ENCODE measurements at places on chromosomes 1 and 21.

DNA sequence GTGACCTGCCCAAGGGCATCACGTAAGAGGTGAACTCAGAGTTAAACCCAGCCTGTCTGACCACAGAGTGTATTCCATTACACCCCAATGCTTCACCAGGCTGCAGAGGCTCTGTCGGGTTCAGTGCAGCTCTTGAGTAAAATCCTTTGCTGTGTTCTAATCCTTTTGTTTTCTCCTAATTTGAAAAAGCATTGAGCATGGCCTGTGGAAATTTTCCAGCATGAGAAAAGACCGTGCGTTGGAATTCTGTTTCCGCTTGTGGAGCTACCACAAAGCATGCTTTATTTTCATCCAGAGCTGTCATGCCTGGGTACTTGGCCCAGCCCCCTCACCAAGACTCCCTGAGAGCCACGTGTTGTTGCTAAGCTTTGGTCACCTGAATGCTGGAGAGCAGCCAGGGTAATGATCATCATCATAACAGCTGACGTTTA is 317.6 kb downstream of the PRDM2 start:
- no peak for DNase-seq

DNA sequence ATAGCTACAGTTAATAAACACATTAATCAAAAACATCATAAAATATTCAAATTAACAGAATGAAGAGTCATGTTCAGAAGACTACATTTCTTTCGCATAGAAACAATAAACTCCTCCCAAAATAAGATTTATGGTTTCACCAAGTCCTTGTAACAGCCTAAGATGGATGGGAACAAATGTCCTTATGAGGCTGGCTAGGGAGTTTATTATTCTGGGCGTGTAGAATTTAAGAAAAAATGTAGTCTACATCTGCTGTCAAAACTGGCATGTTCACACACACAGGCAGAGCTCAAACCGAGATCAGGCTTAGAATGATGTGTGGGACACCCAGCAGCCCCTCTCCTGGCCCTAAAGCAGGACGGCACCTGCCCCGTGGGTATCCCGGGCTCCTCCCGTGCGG is 101.1 kb downstream of the NPHP4 start:
- no peak for DNase-seq

GRCh38 chr1:168281603-168282325 is 1.1 kb downstream of the TBX19 start:
- DNase-seq, result no peak

GRCh38 chr21:29523646-29524045 is 224.9 kb downstream of the BACH1 start:
- peak; percentile 26 for DNase-seq

DNA sequence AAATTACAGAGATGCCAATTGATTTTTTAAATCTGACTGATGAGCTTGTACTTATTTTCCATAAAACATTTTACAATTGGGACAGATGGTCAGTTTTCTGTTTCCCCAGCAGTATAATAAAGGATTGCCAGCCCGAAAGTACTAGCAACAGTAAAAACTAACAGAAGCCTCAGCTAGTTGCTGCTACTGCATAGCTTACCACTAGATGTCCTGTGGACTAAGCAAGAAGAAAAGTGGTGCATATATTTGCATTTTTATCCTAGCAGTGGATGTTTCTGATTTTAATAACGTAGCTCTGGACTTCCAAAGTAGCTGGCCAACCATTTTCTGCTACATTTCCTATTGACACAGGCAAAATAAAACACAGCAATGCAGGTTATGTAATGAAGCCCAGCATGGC is 241.5 kb downstream of the BARHL2 start:
- peak; percentile 2 for DNase-seq

DNA sequence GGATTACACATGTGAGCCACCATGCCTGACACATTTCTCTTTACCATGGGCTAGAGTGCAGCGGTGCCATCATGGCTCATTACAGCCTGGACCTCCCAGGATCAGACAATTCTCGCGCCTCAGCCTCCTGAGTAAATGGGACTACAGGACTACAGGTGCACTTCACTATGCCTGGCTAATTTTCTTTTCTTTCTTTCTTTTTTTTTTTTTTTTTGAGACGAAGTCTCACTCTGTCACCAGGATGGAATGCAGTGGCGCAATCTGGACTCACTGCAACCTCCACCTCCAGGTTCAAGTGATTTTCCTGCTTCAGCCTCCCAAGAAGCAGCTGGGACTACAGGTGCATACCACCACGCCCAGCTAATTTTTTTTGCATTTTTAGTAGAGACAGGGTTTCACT is 14.8 kb upstream of the KIF1B start:
- no peak for DNase-seq

DNA sequence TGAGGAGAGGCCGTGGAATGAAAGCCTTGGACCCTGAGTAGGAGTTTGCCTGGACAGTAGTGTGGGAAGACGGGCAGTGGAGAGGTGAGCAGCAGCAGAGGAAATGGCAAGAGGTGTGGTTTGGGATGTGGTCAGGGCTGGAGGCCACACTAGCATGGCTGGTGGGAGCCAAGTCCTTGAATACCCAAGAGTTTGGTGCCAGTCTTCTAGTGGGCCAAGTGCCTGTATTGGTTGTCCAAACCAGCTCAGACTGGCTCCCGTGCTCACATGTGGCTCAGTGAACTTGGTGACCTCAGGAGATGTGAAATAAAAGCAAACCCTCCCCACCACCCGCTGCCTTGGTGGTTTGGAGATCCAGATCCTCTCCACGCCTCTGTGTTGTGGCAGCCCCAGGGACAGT is 2.4 kb downstream of the GUCA2A start:
- no peak for DNase-seq

DNA sequence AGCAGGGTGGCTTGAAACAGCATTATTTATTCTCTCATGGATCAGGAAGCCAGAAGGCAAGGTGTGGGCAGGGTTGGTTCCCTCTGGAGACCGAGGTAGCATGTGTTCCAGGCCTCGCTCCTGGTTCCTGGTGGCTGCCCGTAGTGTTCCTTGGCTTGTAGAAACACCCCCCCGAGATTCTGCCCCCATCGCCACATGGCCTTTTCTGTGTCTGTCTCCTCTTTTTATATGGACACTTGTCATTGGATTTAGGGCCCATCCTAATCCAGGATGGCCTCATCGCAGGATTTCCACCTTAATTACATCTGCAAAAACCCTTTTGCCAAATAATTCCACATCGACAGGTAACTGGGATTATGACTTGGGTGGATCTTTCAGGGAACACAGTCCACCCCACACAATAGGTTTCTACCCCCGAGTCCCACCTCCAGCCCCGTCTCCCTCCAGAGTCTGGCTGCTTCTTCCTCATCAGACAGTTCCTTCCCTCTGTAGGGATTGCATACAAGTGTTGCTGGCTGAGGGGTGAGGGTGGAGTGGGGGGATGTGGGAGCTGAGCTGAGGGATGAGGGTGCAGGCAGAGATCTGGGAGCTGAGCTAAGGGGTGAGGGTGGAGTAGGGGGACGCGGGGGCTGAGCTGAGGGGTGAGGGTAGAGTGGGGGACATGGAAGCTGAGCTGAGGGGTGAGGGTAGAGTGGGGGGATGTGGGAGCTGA is 12.3 kb upstream of the NPHP4 start:
- no peak for DNase-seq

DNA sequence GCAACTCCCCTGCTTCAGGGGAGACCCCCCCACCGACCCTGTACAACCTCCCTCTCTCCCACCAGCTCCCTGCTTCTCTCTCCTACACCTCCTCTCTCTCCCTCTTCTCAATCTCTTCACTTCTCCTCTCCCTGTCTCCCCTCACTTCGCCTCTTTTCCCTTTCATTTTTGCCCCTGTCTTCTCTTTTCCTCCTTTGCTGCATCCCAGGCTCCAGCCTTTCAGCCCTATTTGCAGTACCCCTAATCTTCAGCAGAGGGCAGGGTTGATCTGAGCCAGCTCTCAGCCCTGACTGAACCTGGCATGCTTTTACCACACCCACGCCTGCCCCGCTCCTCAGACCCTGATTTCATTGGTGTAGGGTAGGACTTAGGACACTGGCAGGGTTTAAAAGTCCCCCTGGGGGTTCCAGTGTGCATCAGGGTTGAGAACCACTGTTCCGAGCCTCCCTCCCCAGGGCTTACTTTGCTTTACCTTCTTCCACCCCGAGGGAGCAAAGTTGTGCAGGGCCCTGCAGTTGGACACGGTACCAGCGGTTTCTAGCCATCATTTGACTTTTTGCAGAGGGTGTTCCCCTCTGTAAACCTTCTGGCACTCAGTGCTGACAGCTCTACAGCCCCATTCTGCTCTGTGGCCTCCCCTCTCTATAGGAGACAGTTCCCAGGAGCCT is 67.3 kb upstream of the CNTN2 start:
- peak; percentile 18 for DNase-seq

GRCh38 chr1:176558561-176558960 is 95.6 kb downstream of the PAPPA2 start:
- DNase-seq, result no peak

- no peak for DNase-seq
Measured at GRCh38 chr1:234520908-234521817, 42.2 kb upstream of the TARBP1 start.

GRCh38 chr1:167092653-167093052 is 1.2 kb upstream of the STYXL2 start:
- no peak for DNase-seq

DNA sequence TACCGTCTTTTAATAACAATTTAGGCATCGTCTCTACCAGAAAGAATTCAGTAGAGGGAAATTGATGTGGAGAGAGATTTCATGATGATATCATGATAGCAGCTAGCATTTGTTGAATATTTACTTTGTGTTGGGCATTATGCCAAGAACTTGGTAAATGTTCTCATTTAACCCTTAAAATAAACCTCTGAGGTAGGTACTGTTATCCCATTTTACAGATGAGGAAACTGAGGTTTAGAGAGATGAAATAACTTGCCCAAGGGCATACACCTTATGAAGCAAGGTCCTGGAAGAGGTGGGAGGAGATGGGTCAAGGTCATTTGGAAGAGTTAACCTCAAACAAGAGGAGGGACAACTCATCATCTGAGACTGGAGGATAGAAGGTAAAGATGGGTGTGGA is 34.8 kb downstream of the TSNAX start:
- DNase-seq, result no peak

- DNase-seq, result peak; percentile 69
Measured at GRCh38 chr1:27122652-27123051, 32.3 kb downstream of the SLC9A1 start.

DNA sequence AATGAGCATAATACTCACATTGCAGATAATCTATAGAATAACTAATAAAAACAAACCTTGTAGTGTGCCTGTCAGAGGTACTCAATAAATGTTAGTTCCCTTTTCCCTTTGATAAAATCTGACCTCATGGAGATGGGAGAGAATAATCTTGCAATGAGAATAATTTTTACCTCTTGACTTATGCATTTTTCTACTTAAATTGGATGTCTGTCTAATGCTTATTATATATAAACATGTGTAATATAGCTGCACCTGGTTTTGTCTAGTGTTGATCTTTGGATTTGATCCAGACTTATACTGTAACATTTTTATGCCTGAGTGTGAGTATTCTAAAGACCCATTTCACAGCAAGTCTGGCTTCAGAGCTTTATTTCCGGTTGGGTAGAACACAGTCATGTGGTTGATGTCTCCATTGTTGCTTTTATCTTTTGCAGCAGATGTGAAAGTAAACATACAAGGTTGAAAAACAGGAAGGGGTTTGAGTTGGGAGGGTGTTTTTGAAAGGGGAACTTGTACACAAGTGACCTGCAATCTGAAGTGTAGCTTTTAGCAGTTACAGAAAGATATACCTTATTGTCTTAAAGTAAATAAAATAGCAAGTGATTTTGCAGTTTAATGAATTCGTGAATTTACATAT is 12.4 kb downstream of the EPB41 start:
- no peak for DNase-seq

DNA sequence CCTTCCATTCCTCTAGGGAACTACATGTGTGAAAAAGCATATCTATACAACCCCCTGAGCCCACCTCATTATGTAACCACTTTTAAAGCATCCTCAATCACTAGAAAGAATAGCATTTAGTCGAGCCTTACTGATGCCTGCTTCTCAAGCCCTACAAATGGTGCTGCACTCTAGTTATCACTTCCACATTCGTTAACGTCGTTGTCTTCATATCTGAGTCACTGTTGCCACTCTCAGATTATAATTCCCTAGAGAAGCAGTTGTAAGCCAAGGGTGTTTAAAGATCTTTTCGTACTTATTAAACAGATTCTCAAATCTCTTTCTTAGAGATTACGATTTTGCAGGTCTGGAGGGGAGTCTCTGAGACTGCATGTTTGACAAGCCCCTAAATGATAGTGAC is 16.5 kb downstream of the ATP1B1 start:
- DNase-seq, result no peak

- no peak for DNase-seq
Measured at GRCh38 chr1:33524586-33524985, 52.1 kb downstream of the ZSCAN20 start.

DNA sequence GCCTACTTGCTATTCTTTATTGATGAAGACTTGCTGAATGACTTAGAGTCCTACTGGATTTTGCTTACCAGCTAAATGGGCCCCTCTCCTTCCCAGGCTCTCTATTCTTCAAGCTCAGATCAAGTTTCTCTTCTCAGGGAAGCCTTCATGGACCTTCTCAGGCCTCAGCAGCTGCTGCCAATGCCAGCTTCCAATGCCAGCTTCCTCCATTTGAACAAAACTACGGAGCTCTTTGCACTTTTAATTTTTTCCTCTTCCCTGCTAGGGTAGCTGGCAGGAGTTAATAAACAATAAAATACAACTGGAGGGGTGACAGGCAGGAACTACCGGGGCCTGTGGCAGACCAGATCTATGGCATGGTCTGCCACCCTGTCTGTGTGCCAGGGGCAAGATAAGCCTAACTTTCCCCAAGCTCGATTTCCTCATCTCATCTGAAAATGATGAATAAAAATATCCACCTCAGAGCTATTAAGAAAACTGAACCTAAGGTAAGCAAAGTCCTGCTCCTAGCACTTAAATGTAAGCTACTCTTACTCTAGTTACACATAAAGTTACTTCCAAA is 995 bp upstream of the IPO13 start:
- DNase-seq, result no peak

- no peak for DNase-seq
Measured at GRCh38 chr1:25657883-25658760, 41.5 kb downstream of the MAN1C1 start.

GRCh38 chr1:19744335-19744743 is 55.4 kb downstream of the TMCO4 start:
- no peak for DNase-seq

DNA sequence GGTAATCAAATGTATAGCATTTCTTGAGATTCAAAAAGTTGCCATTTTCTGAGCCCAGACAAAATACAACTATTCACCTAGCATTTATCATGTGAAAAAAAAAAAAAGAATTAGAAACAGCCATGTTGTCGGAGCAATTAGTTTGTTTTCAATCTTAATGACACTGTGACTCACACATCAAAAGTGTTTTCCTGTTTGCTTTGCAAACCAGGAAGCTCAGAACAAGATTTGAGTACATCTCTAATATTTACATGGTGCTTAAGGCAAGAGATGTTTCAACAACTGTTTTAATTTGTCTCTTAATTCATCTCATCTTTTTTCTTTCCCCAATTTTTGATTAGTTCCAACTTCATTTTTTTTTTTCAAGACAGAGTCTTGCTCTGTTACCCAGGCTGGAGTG is 62.5 kb upstream of the CAPZB start:
- DNase-seq, result no peak

DNA sequence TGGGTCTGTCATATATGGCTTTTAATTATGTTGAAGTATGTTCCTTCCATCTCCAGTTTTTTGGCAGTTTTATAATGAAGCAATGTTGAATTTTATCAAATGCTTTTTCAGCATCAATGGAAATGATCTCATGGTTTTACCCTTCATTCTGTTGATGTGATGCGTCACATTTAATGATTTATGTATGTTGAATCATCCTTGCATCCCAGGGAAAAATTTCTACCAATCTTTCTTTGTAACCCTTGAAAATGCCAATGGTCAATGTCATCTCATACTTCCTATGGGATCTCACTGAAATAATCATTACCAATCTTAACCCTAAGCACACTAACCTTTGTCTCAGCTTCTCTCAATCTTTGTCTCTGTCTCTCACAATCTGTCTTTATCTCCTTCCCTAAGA is 1004.0 kb downstream of the KCNT2 start:
- DNase-seq, result peak; percentile 80
